Large intestine (tissue), 12 donors: ENCODE measurements at places on chromosomes 5 and 9. TPM values are rescaled to one million over a fixed set of nuclear protein-coding genes. Genes with fewer than 3 reads are reported as not detected.
A peak's percentile ranks its signal among the peaks of the same experiment; 100 is the strongest.

Gene PPP2CA
- 120 TPM for polyA plus RNA-seq

Gene PCDHB10
- polyA plus RNA-seq: 2.9 TPM

Gene LRRC14B
- polyA plus RNA-seq: 0.13 TPM

Gene ACSL6
- 2.9 TPM for polyA plus RNA-seq

Gene CNTFR
- 15.9 TPM for polyA plus RNA-seq

Gene RAPGEF1
- polyA plus RNA-seq: 39.7 TPM

Gene LECT2
- polyA plus RNA-seq: not detected

Gene IFNA21
- 0.13 TPM for polyA plus RNA-seq

Gene CCL19
- 3.9 TPM for polyA plus RNA-seq

DNA sequence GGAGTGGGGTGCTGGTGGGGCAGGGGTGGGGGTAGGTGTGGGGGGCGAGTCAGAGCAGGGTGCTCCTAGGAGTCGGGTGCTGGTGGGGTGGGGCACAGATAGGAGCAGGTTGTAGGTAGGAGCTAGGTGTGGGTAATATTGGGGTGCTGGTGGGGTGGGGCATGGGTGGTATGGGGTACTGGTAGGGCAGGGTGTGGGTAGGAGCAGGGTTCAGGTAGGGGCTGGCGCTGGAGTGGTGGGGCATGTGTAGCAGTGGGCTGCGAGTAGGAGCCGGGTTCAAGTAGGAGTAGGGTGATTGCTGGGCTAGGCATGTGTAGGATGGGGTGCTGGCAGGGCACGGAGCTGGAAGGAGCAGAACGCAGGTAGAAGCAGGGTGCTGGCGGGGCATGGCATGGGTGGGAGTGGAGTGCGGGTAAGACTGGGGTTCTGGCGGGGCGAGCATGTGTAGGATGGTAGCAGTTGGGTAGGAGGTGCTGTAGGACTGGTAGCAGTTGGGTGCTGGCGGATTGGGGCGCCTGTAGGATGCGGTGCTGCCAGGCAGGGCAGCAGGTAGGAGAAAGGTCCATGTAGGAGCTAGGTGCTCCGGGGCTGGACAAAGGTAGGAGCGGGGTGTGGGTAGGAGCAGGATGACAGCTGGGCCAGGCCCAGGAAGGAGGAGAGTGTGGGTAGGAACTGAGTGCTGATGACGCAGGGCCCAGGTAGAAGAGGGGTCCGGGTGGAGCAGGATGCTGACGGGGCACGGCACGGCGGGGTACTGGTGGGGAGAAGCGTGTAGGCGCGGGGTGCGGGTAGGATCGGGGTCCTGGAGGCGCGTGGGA is 105.5 kb upstream of the SIMC1 start:
- no peak for DNase-seq

- DNase-seq: peak; percentile 92
Measured at GRCh38 chr9:134356496-134357470, 30.5 kb downstream of the RXRA start.

GRCh38 chr9:96020792-96021550 is 145.5 kb downstream of the ERCC6L2 start:
- peak; percentile 50 for DNase-seq

GRCh38 chr9:118091711-118092500 is 387.7 kb downstream of the TLR4 start:
- no peak for DNase-seq

DNA sequence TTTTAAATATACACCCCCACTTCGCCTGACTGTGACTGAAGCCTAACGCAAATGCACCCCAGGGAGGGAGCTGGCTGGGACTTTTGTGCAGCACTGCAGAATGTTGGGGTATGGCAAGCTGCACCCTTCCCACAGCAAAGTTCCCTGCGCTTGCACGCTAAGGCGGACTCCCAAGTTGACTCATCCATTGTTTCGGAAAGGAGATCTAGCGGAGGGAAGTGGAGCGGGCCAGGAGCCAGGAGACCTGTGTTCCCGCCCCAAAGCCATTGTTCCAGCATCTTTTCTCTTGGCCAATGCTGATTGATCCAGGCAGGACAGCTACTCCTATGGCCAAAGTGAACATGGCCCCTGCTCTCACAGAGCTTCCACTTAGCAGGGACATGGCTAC is 202.9 kb downstream of the AOPEP start:
- no peak for DNase-seq

GRCh38 chr9:129476821-129477611 is 143.9 kb downstream of the C9orf50 start:
- no peak for DNase-seq

DNA sequence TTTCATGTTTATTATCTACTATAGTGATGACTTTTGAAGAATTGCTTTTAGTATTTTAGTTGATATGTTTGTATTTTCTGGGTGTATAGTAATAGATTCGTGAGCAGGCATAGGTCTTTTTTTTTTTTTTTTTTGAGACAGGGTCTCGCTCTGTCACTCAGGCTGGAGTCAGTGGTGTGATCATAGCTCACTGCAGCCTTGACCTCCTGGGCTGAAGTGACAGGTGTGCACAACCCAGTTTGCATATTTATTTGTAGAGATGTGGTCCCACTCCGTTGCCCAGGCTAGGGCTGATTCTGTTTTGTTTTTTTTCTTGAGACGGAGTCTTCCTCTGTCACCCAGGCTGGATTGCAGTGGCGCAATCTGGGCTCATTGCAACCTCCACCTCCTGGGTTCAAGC is 11.9 kb downstream of the ERBIN start:
- DNase-seq: no peak

DNA sequence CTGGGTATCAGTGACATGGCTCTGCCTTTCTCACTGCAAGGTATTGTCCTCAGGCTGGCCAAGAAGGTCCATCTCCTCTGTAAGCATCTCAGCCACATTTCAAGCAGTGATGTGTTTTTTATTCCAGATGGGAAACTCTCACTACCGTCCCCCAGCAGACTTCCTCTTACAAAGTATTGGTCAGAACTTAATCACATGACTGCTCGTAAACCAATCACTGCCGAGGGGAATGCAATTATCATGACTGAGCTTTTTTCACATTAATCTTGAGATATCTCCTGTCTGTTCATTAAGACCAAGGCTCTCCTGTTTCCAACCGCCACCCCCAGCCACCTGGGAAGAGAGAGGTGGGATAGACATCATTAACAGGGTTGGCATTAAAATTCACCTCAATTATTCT is 76.4 kb downstream of the BNC2 start:
- no peak for DNase-seq

DNA sequence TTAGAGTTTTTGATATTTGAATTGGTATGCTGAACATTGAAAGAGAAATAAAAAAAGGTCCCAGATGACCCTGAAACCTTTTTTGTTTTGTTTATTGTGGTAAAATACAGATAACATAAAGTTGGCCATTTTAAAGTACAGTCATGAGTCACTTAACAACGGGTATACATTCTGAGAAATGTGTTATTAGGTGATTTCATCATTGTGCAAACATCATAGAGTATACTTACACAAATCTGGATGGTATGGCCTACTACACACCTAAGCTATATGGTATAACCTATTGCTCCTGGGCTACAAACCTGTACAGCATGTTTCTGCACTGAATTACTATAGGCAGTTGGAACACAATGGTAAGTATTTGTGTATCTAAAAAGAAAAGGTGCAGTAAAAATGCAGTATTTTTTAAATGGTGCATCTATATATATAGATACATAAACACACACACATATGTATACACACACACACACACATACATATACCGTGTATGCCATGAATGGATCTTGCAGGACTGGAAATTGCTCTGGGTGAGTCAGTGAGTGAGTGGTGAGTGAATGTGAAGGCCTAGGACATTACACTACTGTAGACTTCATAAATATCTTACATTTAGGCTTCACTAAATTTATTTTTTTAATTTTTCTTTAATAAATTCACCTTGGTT is 31.0 kb downstream of the TTC1 start:
- DNase-seq: peak; percentile 75

DNA sequence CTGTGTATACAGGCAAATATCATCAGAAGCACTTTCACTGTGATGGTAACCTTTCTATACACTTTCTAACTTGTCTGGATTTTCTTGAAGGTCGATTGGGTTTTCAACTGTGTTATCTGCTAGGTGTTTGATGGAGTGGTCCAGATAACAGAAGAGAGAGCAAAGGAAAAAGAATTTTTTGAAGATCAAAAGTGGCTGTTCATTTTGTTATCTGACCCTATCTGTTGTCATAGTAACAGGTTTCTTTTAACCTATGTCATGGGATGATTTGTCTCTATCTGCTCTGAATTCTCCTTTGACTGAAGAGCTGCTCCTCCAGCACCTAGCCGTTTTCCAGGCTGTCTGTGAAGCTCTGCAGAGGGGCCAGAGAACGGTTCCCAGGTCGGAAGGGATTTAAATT is 77.8 kb upstream of the IRX2 start:
- DNase-seq: no peak

GRCh38 chr9:98983295-98984268 is 39.9 kb downstream of the COL15A1 start:
- no peak for DNase-seq

DNA sequence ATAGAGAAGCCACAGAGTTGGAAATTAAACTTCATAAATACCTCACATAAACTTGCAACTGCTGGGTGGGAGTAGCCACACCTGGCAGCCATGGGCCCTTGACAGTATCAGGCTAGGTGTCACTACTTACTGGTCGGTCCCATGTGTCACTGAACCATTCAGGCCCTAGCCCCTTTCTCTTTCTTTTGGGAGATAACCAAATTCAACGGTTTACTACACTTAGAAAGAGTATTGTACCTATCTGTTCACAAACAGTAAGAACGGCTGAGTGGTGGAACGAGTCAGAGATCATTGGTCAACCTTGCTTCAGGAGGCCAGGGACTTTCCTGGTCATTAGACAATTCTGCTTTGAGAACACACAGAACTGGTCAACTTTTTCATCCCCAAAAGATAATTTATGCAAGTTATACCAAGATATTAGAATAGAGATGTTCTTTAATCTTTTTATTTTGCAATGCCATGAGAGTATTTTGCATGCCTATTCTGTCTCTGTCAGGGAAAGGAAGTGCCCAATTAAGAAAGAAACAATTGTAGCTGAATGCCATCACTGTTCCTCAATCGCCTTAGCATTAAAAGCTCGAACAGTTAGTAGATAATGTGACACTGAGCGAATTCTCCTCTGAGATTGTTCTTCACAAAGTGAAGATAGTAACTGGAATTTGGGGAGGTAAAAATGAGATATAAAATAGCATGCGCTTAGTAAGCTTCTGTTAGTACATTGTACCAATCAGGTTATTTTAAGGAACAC is 50.9 kb downstream of the GOLPH3 start:
- DNase-seq: no peak

DNA sequence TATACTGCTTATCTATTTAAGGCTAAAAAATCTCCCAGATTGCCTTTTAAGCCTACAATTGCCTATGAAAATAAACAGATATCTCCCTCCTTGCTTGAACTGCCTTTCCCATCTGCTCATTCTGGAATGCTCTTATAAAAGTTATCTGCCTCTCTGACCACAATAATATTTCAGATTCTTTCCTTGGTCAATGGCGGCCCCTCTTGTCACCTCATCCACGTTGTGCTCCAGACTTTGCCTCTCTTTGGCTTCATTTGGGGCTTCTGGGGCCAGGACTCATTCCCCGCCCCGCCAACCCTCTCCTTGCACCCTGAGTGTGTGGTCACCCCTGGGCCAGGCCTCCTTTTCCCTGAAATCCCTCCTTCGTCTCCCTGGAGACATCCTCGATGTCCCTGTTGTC is 110.0 kb upstream of the RPS23 start:
- no peak for DNase-seq

- no peak for DNase-seq
Measured at GRCh38 chr5:22850981-22851380, 2.2 kb downstream of the CDH12 start.

DNA sequence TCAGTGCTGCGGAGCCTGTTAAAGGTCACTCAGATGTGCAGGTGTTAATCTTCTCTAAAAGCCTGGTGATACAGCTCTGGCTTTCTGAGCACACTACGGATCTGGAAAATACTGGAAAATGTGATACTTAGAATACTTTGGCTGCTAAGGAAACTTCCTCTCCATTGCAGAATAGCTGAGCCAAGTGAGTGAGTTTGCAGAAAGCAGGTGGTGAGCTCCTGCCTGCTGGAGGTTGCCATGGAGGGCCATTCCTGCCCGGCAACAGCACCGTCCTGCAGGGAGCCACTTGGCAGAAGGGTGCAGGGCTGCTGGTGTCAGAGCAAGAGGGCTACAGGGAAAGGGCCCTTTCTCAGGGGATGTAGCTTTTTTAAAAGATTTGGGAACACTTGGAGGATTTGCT is 40.7 kb downstream of the SECISBP2 start:
- no peak for DNase-seq

DNA sequence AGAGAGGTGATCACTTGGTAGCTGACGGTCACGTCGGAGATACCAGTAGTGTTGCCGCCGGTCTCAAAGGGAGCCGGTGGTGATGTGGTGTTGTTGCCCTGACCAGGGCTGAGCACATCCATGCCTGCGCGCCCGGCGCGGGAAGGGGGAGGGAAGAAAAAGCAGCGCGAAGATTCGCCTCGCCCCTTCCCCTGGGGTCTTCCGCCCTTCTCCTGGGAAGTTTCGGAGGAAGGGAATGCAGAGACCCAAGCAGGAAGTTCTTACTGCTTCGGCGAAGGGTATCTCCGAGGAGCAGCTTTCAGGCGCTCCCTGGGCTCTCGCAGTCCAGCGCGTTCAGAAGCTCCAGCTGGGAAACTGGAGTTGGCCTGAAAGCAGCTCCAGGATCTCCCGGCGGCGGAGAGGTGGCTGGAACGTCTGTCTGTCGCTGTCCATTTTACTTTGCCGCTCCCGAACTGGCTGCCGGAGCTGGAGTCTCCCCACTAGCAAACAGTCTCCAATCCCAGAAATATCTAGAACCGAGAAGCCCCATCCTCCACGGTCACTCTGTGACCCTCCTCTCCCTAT is 565 bp downstream of the HTR1A start:
- no peak for DNase-seq

DNA sequence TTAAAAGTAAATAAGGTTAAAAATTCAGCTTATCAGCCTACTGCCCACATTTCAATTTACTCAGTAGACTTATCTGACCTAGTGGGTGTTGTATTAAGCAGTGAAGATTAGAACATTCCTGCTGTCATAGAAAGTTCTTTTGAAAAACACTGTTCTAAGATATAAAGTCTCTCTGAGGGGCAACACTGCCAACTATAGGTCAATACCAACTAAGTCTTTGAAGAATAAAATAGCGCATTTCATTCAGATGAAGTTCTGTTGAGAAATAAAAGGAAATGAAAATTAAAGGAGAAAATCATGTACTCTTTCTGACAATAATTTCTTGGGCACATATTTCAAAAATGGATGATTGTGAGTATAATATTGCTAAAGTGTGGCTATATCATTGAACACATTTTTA is 86.8 kb downstream of the PTPRD start:
- no peak for DNase-seq

- DNase-seq: no peak
Measured at GRCh38 chr5:352639-353611, 31.4 kb downstream of the AHRR start.

DNA sequence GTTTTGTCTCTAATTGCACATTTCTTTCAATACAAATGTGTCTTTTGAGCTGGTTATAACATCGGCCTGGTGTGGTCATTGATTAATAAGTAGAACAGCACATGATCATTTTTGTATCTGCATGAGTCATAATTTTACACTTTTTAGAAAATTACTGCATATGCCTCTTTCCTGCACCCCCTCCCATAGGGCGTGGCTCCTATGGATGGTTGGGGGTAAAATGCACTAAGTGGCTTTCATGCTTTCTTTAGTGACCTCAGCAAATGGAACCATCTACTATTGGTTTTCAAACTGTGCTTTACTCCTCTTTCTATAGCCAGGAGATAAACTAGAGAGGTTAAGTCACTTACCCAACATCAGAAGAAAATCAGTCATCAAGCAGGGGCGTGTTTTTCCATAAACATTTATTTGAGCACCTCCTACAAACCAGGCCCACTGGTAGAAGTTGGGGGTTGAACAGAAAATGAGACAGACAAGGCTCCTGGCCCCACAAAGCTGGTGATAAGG is 3.8 kb downstream of the ANXA6 start:
- DNase-seq: no peak

- DNase-seq: no peak
Measured at GRCh38 chr9:137099231-137099630, 12.4 kb downstream of the MAN1B1 start.
